ENCODE measurements at places on chromosomes 2 and 18. TPM values are rescaled to one million over a fixed set of nuclear protein-coding genes. Genes with fewer than 3 reads are reported as not detected.

TUBA4B gene
- not detected for total RNA-seq

DNA sequence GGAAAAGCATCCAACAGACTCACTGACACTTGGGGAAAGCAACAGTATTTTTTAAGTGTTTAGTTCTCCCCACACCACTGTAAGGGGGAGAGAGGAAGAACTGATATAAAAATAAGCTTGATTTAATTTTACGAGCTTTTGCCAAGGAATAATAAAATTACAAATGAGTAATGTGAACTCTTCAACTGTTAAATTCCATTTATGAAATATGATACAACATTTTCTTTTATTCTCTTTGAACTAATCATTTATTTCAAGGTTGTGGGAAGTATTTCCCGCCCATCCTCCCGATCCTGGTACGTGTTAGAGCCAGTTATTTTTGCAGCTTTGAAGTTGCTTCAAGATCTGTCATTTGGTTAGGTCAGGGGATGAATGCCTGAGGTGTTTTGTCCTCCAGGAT lies 35.2 kb downstream of the WDPCP start:
- DNase-seq = no peak

DNA sequence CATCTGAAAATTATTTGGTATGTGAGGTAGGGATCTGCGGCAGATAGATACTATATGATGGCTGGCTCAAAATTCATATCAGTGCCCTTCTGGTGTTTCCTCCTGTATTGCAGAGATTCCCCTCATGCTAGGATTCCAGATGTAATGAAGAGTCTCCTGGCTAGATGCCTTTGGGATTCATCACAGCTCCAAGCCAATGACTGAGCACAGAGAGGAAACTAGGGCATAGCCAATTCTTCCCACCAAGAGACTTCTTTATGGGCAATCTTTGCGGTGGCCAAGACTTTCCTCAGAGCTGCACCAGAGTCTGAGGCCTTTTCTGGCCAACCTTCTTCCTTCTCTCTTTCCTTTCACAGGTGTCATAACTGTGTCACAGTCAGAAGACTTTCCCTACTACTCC lies 25.5 kb upstream of the CIB4 start:
- DNase-seq = no peak

GKN1 gene
- not detected for total RNA-seq

EMILIN2 gene
- 19.2 TPM for total RNA-seq

DNA sequence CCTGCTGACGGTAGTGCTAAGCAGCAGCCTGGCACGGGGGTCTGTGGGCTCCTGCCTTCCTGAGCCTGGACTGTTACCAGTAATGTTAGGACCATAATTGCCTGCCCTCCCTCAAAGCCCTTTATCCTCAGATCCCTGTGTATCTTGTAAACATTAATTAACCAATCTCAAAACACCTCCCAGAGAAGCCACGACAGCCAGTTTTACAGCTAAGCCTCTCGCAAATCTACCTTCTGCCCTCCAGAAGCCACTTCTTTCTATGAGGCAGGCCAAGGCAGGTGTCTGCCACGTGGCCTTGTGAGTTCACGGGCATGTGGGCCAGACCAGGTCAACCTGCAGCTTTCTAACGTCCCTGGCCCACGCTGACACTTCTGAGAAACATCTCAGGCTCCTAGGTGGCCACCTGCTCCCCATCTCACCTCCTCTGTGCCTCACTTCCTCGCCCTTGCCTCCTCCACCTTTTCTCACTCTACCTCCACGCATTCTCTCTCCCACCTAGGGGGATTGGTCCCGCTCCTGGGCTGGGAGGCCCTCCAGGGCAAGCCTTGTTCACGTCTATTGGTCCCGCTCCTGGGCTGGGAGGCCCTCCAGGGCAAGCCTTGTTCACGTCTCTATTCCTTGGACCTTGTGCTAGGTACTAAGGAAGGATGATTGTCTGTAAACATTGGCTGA lies 64.3 kb downstream of the EDAR start:
- DNase-seq = no peak

MEIS1 gene
- 0.49 TPM for total RNA-seq

GRCh38 chr18:55477860-55478581 lies 110.0 kb downstream of the TCF4 start:
- DNase-seq = no peak

GEN1 gene
- 8.1 TPM for total RNA-seq

TYMS gene
- total RNA-seq = 3.5 TPM

EPB41L5 gene
- total RNA-seq = 7.9 TPM

DNA sequence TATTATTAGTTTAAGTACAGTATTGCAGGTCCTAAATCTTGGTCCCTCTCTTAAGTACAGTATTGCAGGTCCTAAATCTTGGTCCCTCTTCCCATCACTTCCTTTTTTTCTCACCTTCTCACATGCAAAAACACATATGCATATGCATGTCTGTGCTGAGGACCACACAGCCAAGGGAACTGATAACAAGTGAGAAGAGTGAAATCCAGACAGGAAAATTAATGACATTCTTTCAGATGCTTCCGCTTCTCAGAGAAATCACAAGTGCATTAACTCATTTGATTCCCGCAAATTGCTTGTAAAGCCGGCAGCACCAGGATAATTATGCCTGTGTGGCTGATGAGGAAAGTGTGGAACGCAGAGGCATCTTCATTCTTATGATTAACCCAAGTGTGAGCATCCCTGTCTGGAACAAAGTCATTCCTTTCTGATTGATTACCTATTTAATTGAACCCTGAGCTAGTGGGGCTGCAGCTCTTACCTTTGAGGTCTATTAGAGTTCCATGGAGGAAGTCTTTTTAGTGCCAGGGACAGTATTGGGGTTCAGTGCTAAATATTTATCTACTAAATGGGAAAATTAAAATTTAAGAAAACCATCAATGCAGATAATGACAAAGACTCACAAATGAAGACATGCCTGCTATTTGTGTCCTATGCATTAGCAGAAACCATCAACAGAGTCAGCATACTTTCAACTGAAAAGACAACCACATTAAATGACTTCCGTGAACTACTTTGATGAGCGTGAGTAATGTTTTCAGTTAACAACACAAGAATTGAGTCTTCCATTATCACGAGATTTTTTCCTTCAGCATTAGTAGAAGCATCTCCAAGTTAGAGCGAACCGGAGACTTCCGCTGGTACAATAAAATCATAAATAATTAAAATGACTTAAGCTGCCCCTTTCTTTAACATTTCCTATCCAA lies 220.4 kb upstream of the SLC35G4 start:
- DNase-seq = no peak

GRCh38 chr2:51220606-51221005 lies 188.7 kb upstream of the NRXN1 start:
- no peak for DNase-seq

GRCh38 chr2:188293601-188294351 lies 2.1 kb downstream of the GULP1 start:
- DNase-seq = no peak

NT5C1B gene
- not detected for total RNA-seq

- no peak for DNase-seq
Observed at GRCh38 chr18:57915865-57916582, 112.9 kb upstream of the ATP8B1 start.

DNA sequence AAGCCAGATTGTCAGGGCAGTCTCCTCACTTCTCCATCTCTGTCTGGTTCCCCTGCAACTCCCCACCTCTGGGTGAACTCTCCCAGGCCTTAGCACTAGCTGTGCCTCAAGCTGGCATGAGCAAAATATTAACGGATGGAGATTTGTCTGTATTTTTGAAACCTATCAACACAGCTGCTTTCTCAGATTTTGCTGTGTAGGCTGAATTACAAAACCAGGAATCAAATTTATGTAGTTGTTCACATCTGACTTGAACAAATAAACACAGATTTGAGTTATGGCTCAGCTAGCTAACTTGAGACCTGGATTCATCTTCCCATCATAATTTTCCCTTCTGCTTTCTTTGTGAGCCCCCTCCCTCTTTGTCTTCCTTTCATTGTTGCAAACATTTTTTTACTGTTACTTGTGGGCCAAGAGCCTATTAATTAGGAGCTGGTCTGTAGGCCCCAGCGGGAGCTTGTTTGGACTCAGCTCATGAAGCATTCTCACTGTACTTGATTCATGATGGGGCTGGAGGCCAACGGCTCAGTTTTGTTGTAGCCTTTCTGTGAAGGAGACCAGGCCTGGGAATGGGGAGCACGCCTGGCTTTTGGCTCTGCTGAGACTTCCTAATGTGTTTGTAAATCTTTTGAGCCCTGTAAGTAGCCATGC lies 164.1 kb upstream of the GATA6 start:
- DNase-seq = no peak

- no peak for DNase-seq
Observed at GRCh38 chr18:35516351-35516750, 18.6 kb upstream of the INO80C start.

- DNase-seq = no peak
Observed at GRCh38 chr2:194383401-194383800, 1273.6 kb upstream of the SLC39A10 start.

GRCh38 chr2:196500686-196501431 lies 138.7 kb upstream of the CCDC150 start:
- no peak for DNase-seq

LYPD6B gene
- not detected for total RNA-seq

AQP4 gene
- total RNA-seq = 0.25 TPM
